ENCODE measurements at places on chromosomes 2 and 18.
A peak's percentile ranks its signal among the peaks of the same experiment; 100 is the strongest.

DNA sequence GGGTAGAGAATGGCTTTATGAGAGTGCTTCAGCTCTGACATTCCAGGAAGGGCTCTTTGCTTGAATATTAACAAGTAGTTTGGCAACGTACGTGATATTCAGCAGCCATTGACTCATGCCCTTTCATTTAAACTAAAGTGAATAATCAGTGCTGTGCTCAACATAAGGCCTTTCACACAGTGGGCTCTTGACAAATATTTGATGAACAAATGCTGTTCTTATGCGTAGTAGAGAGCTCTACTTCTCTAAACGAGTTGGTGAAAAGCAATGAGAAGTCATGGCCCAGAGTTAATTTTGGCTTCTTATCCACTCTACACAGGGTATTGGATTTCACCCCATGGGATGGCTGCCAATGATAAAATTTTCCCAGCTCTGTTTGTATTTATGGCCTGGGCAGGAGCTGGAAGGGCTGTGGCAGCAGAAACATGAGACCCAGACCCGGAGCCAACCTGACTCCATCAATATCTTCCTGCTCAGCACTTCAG, 338.9 kb downstream of the CCDC85A start:
- DNase-seq, result peak; percentile 9

GRCh38 chr2:224412141-224413015, 10.5 kb upstream of the FAM124B start:
- no peak for DNase-seq

DNA sequence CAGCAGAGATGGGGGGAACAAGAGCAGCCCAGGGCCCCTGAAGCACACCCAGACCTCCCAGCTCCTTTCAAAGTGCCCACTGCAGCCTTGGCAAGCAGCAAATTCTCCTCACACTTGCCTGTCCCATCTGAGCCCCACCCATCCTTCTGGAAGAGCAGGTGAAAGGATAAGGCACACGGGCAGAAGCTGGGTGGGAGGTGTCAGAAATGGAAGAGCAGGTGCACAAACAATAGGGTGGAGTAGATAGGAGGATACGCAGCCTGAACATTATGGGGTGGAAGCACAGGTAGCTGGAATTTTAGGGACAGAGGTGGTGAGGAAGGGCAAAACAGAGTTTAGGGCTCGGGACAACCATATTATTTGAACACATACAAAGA, 69.2 kb downstream of the TNS1 start:
- no peak for DNase-seq

DNA sequence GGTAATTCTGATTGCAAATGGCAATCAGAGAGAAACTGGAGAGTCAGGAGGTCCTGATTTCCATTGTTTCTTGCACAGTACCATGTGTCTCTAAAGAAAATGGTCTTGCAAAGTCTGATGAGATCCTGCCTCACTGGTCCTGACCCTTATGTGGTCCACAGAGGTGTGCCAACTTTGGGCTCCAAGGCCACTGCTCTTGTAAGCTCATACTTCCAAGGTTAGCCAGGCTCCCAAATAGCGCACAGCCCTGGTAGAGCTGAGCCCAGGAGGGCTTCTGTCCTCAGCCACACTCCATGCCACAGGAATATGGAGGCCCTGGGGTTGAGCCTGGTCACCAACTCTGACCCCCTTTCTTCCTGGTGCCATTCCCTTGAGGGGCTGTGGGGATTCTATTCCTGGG, 80.7 kb downstream of the SDC1 start:
- no peak for DNase-seq

DNA sequence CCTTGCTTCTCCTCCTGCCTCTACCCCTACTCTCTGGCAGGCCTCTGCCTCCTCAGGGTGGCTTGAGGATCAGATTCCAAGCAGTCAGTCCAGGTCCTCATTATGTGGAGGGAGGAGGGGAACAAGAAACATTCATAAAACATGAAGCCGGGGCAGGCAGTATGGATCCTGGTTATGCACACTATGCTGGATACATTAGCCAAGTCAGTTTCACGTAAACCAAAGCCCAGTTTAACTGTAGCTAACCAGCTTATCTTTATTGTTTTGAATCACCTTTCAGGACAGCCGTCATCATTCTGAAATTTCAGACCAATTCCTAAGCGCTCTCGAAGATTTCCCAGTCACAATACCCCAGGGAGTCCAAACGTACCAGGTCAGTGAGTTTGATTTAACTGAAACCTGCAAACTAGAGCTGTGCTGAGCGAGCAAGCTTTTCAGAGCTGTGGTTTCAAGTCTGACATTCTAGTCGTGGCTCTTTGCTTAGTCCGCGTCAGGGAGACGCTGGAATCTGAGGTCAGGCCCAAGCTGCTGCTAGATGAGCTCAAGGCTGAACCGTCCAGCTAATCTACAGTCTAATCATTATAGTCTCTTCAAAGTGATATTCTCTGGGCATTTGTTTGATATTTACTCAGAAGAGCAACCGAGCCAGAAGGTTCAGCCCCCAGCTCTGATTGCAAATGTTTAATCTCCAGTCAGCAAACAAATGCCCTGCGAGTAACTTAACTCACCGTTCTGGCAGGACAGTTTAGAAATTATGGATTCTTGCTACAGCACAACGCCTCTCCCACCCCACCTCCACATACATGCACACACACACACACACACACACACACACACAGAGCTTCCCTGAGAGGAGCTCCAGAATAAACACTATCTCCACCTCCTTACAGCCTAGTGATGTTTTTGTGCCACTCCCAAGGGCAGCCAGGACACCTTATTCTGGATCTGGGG, 63.8 kb upstream of the BZW1 start:
- DNase-seq, result no peak

DNA sequence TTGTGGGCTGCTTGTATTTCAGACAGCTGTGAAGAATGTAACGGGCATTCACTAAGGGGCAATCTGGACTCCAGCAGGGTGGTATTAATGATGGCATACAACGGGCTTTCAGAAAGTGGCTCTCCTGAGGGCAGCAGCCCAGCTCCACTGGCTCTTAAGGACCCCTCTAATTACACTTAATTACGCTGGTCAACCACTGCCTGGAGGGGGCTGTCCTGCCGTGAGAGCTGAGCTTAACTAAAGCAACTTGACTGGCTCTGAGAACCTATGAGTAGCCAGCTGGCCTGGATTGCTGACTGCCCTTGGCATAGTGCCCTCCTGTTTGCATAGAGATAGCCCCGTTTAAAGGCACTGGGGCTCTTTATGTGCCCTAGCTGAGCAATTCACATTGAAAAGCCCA, 3.8 kb downstream of the LIPG start:
- peak; percentile 64 for DNase-seq

DNA sequence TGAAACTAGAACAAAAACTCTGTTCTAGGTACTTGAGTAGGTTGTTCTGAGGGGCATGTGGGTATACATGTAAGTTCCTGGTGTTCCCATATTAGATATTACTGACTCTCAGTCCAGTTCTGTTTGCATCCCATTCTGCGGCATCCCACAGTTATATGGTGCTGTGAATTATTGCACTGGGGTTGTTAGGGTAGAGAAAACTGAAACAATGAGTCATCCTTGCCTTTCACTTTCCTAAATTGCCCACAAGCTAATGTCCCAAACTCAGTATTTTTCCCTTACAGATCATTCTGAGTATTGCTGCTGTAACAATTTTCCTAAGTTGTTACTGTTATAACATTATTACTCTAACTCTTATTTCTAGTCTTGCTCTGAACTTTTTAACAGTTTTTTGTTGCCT, 3.0 kb downstream of the WDR75 start:
- no peak for DNase-seq

GRCh38 chr18:231563-231962, 36.3 kb downstream of the THOC1 start:
- DNase-seq, result no peak

GRCh38 chr18:58996131-58996641, 131.5 kb downstream of the ZNF532 start:
- DNase-seq, result no peak

- DNase-seq, result no peak
Observed at GRCh38 chr2:74939919-74940812, 18.3 kb upstream of the POLE4 start.

GRCh38 chr2:205284334-205284733, 398.0 kb upstream of the NRP2 start:
- no peak for DNase-seq

DNA sequence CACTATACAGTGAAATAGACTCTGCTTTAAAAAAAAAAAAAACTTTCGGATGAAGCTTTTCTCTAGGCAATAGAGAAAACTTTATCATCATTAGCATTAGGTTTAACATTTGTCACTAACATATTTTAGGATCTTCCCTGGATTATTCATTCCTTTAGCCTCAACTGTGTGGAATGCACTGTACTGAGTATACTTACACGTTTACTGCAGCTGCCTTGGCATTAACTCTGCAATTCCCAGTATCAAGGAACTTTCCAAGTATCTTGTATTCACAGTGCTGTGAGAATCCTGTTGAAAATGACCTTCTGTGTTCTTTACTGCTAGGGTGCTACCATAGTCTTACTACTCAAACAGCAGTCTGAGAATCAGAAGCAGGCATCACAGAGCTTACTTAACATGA, 328.2 kb upstream of the COL3A1 start:
- DNase-seq, result no peak

Data from cerebellar cortex (tissue), 1 donor.